Activated T-cell treated with anti-CD3 and anti-CD28 coated beads for 24 hours (primary cell): ENCODE measurements at places on chromosomes 12 and 14.

GRCh38 chr12:12376646-12377448 lies 20.0 kb downstream of the BORCS5 start:
- DNase-seq: no peak

DNA sequence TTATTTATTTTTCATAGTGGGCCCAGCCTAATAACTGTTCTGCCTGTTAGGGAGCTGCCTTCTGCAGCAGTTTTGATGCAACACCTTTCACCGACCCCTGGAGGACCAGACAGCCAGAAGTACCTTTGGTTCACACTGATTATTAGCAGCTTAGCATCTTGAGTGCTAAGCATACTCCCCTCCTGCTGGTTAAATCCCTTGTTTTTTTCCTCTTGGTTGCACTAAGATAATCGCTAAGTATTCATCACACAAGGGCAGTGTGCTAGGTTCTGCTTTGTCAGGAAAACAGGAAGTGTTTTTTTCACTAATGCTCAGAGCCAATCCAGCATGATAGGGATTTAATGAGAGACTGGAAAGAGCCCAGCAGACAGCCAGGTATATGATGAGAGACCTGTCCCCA lies 437.0 kb downstream of the FUT8 start:
- DNase-seq: no peak

- DNase-seq: no peak
Observed at GRCh38 chr12:11555743-11556625, 93.5 kb upstream of the ETV6 start.

DNA sequence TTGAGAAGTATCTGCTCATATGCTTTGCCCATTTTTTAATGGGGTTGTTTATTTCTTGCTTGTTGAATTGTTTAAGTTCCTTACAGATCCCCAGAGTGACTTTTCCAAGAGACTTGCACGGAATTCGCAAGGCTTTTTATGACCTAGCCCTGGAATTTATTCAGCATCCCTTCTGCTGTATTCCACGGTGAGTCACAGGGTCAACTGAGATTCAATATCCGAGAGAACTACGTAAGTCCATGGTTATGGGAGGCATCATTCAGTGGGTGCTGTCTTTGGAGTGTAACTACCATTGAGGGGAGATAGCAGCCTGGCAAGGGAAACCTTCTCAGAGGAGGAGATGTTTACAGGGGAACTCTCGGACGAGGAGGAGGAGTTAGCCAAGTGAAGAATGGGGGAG lies 20.9 kb upstream of the GPRC5A start:
- DNase-seq: no peak

DNA sequence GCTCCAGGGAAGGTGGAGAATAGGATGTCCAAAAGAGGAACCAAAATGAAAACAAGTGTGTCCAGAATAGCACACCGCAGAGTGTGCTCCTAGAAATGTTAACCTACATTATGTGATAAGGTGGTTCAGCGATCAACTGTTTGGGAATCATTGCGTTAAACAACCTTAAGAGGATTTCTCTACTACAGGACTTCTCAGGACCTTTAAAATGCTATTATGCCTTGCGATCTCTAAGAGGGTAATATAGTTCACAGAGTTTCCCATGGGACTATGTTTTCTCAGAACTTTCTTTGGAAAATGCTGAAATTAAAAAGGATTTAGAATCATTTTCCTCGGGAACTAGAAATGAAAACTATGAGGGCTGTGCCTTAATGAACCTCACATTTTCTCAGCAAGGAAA lies 1.8 kb downstream of the GLT8D2 start:
- DNase-seq: no peak

DNA sequence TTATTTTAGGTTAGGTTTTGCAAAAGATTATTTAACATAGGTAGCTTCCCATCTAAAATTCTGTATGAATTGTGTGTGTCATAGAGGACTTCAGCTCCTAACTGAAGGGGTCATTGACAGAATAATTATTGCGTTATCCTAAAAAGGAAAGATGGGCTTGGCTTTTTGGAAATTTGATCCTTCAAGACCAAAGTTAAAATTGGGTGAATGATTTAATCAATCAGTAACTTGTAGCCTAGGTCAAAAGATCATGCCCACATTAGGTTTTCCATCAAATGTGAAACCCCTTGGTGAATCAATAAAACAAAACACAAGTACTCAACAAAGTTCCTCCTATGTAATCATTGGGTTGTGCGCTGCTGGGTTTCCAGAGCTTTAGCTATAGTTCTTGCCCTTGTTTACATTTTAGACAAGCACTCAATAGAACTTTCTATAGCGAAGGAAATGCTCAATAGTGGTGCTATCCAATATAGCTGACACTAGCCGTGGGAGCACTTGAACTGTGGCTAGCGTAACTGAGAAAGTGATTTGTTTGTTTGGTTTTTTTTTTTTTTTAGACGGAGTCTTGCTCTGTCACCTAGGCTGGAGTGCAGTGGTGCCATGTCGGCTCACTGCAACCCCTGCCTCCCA lies 37.6 kb upstream of the ARHGAP5 start:
- no peak for DNase-seq

DNA sequence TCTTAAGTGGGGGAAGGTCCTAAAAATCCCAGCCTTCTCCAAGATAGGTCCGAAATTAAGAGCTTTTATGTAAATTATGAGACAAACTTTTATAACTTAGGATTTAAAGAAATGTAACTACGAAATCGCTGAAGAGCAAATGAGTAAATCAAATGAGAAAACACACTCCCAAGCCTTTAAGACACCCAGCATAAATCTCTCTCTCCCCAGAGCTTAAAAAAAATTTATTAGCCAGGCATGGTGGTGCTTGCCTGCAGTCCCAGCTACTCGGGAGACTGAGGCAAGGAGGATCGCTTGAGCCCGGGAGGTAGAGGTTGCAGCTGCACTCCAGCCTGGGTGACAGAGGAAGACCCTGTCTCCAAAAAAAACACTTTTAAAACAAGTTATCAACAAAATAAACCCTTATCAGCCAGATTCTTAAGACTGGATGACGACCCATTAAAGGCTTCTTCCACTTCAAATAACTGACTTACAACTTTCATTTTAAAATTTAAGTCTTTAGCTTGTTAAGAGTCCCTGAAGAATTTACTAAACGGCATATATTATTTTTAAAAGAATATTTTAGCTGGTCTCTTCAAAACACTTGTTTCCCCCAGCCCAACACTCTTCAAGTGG lies 3.2 kb downstream of the PTGES3 start:
- no peak for DNase-seq

DNA sequence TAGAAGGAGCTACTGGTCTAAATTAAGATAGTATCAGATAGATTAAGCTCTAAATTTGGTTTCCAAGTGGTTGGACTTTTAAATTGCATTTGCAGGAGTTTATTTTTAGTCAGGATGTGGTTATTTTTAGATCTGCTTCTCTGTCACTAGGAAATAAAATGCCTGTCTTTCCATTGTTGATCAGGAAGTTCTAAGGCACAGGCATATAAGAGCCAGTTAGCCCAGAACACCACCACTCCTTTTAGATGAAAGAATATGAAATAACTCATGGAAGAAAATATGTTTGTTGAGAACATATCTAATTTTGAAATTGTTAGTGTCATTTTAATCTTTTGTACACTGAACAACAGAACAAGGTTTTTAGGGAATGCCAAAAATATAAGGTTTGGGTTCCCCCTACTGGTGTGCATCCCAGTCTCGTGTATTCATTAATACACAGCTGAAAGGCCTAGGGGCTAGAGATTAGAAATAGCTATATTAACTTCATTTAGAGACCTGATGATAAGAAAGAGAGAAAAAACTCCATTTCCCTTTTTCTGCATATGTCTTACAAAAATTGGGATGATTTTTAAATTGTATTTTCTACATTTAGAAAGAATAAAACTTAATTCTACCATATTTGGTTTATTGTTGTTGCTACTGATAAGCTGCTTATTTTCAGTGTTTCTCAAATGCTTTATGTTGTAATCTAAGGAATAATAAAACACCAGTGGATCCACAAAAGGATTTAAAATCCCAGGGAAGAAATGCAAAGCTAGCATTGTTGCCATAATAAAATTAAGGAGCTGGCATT lies 67.2 kb downstream of the RIC8B start:
- no peak for DNase-seq

- DNase-seq: no peak
Observed at GRCh38 chr14:89440986-89441909, 24.2 kb upstream of the FOXN3 start.

DNA sequence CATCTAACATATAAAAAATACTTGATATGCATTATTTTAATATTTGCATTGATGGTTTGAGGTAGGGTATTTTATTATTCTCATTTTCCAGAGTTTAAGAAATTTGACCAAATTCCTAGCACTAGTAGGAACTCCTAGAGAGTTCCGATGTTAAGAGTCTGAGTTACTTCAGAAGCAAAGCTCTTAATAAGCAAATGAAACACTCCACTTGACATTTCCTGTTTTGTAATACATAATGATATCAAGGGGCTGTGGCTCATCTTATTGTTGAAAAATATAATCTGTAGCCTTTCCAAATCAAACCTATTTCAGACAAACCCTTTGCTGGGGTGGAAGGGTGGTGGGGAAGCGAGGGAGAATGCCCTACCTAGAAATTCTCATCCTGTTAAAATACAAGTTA lies 355.5 kb downstream of the DIO2 start:
- no peak for DNase-seq

GRCh38 chr12:5582541-5582940 lies 150.6 kb downstream of the NTF3 start:
- DNase-seq: no peak
